ENCODE measurements at places on chromosomes 3 and 15.

GRCh38 chr15:101482526-101483371, 6.8 kb downstream of the PCSK6 start:
- no peak for DNase-seq

DNA sequence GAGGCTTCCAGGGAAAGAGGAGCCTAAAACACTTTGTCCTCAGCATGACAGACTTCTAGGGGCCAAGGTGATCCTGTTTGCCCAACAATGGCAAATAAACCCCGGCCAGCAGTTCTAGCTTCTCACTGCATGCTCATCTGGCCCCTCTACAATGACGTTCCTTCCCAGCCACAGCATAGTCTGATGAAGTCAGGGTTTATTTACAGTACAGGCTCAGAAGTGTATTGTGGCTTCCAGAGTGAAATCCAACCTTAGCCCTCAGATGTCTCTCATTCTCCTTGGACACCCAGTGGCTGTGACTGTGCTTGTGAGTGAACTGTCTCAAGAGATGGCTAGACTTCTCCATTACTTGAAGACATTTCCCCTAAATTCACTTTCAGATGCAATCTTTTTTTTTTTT, 40.8 kb downstream of the BFSP2 start:
- no peak for DNase-seq

DNA sequence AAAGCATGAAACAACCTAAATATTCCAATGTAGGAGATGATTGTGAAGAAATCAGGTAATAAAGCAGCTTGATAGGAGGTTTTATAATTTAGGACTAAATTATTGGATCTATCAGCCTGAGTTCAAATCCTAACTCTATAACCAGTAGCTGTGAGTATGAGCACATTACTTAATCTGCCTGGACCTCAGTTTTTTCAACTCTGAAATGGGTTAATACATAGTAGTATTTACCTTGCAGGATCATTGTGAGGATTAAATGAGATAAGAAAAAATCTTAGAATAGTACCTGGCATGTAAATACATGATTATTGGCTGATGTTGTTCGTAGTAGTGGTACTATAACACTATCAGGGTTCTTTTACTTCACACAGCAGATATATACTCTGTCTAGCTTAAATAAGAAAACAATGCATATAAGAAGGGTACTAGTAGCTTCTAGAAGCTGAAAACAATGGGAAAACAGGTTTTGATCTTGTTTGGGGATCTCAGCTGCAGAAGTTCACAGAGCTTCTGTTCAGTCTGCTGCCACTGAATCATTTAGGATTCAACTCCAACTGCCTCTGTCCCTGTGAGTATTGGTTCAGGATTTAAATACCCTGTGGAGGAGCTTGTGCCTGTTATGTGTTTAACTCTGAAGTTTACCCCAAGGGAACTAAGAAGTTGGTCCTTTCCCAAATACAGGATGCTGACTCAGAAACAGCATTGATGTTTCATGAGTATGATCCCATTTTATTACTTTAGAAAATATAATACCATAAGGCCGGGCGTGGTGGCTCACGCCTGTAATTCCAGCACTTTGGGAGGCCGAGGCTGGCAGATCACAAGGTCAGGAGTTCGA, 34.2 kb downstream of the KAT2B start:
- no peak for DNase-seq

- no peak for DNase-seq
These were observed 25.3 kb upstream of the SI start for GRCh38 chr3:165103616-165104015.

DNA sequence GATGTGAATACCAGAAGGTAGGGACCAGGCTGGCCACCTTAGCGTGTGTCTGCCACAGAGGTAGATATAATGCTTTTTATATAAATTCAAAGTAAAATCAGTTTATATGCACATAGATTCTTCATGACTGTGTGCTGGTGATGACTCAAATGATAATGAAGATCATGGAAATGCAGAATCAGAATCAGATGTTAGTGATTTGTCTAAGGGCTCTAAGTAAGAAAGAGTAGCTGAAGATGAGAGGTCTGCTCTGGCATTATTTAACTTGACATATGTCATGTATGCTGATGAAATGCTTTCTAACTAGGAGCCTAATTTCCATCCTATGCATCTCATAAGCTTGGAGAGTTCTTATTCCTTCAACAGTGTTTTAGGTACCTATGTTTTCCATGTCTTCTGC, 50.3 kb upstream of the DPH6 start:
- no peak for DNase-seq

DNA sequence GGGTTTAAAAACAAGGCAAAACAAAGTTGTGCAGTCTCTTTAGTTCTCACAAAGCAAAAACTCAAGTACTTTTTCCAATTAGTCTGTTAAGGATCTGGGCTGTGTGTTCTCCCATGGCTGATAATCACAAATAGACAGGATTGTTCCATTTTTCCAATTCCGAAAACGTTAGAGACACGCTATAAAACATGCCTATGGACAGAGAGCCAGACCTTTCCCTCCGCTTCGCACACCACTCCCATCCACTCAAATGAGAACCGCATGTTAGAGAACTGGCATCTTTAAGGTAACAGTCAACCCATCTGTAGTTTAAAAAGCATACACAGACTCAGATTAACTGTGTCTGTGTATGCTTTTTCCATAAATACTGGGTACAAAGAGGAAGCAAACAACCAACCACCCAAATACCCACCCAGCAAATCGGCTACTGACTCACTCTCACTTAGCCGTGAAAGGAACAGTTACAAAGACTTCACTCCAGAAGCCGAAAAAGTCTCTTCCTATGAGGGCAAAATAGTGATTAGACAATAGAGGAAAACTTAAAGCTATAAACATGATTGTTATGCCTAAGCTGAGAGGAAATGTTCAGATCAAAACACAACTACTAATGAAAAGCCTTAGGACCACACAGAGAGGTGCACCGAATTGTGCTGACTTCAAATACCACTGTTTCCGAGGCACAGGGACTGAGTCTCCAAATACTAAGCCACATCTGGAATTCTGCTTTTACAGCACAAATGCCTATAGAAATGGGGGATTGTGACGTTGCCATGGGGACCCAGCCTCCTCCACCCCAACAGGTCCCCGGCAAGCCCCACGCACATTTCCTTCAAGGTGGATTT, 36.1 kb downstream of the IL17RD start:
- DNase-seq, result no peak

- no peak for DNase-seq
These were observed 995.3 kb downstream of the OTOL1 start for GRCh38 chr3:162491952-162492351.

- no peak for DNase-seq
These were observed at the start of gene FEZF2 for GRCh38 chr3:62373215-62373614. Gene FEZF2 (minus strand): TSS chr3:62373550. CDS start chr3:62372868, 682 bp downstream.

GRCh38 chr3:125512135-125512920, 7.7 kb downstream of the SNX4 start:
- DNase-seq, result no peak

DNA sequence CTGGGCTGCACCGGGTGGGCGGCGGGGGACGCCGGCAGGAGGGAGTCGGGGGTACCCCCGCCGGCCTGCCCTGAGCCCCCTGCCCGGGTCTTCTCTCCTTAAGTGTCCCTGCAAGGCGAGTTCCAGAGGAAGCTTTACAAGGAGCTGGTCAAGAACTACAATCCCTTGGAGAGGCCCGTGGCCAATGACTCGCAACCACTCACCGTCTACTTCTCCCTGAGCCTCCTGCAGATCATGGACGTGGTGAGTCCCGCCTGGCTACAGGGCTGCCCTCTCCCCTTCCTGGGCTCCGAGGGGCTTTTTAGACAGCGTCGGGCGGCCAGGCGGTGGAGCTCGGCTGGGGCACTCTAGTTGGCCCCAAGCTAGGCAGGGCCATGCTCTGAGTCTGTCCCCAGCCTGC, 480 bp downstream of the CHRNA7 start:
- no peak for DNase-seq

DNA sequence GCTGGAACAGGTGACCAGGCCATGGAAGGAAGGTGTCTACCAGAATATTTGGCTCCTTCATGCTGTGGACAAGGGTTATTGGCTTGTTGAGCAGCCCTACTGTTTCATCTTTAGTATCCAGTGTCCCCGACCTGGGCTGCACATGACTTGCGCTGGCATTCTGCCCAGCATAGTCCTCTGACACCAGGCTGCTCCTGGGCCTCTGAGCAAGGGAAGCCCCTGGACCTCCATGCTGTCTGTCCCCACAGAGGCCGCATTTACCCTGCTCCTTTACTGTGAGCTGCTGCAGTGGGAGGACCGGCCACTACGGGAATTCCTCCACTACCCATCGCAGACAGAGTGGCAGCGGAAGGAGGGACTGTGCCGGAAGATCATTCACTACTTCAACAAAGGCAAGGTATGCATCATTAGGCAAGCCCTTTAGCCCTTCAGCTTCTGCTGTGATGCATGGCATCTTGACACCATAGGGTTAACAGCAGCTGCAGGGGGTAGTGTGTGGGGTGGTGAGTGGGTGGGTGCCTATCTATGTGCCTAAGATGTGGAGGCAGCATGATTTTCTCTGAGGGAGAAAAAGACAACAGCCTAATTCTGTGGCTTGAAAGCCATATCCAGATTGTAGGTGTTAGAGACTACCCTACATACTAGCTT, 44.0 kb upstream of the MANF start:
- DNase-seq, result no peak

GRCh38 chr15:63439536-63440264, 58.1 kb upstream of the CA12 start:
- DNase-seq, result no peak

GRCh38 chr15:95252404-95252803, 1021.0 kb downstream of the MCTP2 start:
- no peak for DNase-seq

DNA sequence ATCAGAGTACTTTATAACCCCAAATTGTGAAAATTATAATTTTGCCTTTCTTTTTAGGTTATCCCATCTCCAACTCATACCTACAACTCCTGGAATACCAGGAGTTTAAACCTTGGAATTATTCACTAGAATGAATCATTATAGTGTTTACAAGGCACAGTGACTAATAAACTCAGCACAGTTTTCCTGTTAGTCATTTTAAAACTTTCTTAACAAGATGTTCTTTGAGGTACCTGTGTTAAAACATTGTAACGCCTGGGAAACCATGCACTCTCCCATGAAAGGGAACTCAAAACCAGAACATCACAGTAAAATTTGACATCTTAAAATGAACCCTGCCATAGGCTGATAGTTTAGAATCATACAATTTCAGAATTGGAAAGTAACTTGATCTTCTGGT, 132.4 kb upstream of the OSTN start:
- DNase-seq, result no peak

GRCh38 chr15:76974456-76975036, 20.4 kb upstream of the PSTPIP1 start:
- no peak for DNase-seq

DNA sequence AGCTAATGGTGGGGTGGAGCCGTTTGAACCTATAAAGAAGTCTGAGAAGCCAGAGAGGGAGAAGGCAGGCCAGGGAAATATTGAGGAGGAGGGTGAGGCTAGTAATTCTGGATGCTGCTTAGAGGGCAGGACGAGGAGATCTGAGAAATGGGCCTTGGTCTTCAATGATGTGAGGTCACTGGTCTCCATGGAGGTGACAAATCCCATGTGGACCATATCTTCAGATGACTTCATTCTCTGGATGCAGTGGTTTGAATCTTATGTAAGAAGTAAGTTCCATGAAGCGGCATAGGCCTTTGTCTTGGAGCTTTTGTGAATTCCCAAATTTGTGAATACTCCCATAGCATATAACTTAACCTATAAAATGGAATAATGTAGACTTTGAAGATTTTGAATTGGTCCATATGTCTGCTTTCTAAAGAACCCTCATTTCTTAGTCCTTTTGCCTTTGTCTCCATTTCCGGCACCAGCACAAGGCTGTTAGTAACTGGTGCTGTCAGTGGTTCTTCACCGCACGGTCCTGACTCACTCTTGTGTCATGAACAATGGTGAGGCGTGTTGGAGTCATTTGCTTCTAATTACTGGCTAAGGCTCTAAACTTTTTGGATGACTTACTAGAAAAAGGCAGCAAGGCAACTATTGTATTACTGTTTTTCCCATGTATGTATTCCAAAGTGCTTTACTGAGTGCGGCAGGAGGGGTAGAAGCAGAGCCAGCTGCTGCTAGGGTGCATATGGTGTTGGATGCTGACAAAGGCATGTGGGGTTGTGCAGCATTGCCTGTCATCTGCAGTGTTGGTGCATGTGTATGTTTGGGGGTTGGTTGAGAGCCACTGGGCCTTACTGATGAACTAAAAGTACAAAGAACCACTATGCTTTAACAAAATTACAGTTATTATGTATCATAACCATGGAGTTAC, 279.3 kb upstream of the C2CD4B start:
- no peak for DNase-seq

DNA sequence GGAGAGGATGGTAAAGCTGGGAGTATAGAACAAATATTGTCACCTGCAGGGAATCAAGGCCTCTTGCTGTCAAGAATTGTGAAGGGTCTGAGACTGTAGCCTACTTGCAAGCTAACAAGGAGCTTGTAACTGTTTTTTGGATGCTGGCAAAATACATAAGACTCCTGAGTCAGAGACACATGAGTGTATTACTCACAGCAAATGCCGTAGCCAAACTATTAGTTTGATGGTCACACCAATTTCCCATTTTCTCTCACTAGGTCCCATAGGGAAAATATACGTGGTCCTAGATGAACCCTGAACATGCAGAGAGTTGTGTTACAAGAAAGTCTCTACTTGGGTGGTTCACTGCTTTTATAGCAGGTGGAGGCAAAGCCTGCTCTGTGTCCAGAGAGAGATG, 44.7 kb upstream of the LIPC start:
- no peak for DNase-seq

DNA sequence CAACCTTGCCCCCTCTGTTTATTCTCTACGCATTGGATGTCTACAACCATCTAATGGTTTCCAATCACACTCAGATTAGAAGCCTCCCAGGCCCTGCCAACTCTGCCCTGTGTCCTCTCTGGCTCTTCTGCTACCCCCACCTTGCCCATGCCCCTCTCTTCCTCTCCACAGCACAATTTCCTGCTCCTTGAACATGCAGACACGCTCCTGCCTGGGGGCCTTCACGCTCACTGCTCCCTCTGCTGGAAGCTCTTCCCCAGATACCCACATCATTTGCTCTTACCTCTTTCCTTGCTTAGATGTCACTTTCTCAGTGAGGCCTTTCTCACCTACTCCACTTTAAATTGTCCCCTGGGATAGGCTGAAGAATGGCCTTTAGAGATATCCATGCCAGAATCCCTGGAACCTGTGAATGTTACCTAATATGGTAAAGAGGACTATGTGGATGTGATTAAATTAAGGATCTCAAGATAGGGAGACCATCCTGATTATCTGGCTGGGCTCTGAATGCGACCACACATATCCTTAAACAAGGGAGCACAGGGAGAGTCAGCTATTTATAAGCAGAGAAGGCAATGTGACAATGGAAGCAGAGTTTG, 9.9 kb downstream of the KY start:
- no peak for DNase-seq

GRCh38 chr15:63599401-63600000, 2.3 kb downstream of the FBXL22 start:
- no peak for DNase-seq

DNA sequence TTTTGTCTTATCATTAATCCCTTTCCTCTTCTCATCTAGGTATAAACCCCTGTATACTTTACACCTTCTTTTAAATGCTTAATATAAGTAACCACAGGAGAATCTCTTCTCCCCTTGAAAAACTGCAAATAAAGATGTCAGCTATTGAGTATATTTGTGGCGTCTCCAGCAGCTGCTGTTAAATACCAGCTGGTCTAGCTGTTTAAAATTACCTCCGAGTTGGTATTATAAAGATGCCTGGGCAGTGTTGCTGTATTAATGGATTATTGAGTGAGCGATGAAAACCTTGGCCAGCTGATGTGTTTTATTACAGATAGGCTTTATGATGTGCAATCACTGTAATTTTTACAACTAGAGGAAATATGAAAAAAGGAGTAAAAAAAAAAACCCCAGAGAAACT, 388.1 kb downstream of the TBC1D5 start:
- no peak for DNase-seq

All from forelimb muscle (tissue), 1 donor.